Forelimb muscle (tissue), 1 donor: ENCODE measurements at places on chromosomes 3 and 15.

GRCh38 chr15:92614301-92614700 lies 41.3 kb downstream of the FAM174B start:
- no peak for DNase-seq

GRCh38 chr3:103992469-103992868 lies 1374.2 kb upstream of the ALCAM start:
- no peak for DNase-seq

GRCh38 chr3:45841420-45841756 lies 531 bp downstream of the LZTFL1 start:
- DNase-seq = no peak

DNA sequence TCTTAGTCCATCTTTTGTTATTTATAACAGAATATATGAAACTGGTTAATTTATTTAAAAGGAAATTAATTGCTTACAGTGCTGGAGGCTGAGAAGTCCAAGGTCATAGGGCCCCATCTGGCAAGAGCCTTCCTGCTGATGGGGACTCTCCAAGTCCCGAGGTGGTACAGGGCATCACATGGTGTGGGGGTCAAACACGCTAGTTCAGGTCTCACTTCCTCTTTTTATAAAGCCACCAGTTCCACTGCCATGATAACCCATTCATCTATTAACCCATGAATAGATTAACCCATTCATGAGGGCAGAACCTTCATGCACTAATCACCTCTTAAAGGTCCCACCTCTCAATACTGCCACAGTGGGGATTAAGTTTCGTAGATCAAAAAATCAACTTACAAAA lies 659.3 kb downstream of the NAALADL2 start:
- no peak for DNase-seq

GRCh38 chr3:183375337-183375736 lies 53.1 kb downstream of the MCF2L2 start:
- DNase-seq = no peak

- no peak for DNase-seq
Observed at GRCh38 chr3:12392101-12392878, 92.0 kb upstream of the TSEN2 start.

- DNase-seq = no peak
Observed at GRCh38 chr15:58433597-58434333, 2.0 kb downstream of the LIPC start.

DNA sequence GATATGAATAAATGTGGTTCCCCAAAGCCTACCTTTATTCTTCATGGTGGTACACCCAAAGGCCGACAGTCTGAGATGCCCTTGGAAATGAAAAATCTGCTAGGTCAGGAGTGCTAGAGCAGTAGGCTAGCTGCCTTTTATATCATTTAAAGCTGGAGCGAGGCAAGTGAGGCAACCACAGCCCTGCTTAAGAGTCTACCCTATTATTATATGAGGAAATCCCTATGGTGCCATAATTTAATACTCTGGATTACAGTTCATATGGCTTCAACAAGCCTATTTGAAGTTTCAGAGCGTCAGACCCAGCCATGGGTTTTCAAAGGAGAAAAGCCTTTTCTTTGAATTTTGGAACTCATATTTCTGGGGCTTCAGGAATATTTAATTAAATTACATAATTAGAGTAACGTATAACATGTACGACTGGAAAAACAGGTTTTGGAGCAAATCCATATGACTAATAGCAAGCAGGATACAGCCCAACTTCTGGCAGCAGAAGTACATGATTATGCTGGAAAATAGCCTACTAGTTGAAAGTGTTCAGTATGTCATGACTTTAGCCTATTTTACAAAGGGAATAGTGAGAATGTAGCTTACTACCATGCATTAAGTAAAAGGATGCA lies 18.0 kb upstream of the SLTM start:
- DNase-seq = no peak
